ENCODE measurements at places on chromosomes 12 and 14. TPM values are rescaled to one million over a fixed set of nuclear protein-coding genes. Genes with fewer than 3 reads are reported as not detected.

B4GALNT3 gene
- 1.8 TPM for total RNA-seq

MIP gene
- total RNA-seq, result not detected

BATF gene
- 165 TPM for total RNA-seq

FLVCR2 gene
- 11.6 TPM for total RNA-seq

KLRC1 gene
- total RNA-seq, result 0.66 TPM

SLC11A2 gene
- total RNA-seq, result 38.4 TPM

COX8C gene
- not detected for total RNA-seq

LTBR gene
- 3.1 TPM for total RNA-seq

GRCh38 chr14:81765651-81766275 is 232.1 kb upstream of the SEL1L start:
- DNase-seq, result no peak

DNA sequence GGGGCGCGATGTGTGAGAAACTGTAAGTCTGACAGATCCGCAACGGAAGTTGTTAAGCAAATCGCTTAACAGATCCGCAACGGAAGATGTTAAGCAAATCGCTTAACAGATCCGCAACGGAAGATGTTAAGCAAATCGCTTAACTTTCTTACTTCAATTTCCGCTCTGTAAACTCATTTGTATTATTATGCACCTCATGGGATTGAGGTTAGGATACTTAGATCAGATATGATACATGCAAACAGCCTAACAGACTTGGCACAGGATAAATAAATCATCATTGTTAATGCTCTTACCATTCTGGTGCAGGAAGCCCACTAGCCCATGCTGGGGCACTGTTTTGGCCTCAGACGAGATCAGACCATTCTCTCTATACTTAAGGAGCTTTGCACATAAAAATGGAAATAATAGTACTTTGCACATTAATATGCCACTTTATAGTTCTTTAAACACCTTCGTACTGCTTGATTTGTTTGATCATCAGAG is 399 bp downstream of the NCAPD2 start:
- DNase-seq, result no peak

DNA sequence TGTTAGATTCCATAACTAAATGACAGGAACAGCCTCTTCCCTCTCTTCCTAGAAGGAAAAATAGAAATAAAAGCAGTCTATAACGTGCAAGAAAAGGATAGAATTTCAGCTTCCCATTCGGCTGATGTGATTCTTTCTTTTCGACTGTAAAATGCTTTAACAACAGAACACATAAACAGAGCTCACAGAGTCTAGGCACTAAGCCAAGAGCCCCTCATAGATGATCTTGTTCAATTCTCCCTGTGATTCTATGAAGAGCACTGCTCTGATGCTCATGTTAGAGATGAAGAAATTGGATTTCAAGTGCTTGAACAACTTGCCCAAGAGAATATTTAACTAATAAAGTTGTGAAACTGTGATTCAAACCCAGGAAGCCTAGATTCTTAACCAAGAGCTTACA is 232.7 kb downstream of the RPAP3 start:
- DNase-seq, result no peak

GRCh38 chr12:19654650-19655376 is 215.5 kb downstream of the AEBP2 start:
- DNase-seq, result no peak

DNA sequence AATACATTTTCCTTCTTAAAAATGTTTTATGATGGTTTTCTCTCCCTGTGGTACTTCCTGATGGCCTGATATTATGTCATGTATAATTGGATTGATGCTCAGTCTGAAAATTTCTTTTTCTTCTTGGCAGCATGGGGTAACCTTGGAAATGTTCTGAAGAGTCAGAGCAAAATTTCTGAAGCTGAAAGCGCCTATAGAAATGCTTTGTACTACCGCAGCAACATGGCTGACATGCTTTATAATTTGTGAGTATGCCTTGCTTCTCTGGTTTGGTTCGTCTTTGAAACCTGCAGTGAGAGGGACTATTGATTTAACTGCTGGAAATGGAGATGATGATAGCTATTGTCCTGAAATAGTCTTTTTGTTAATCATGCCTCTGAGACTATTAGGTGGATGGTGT is 243.6 kb downstream of the TMTC2 start:
- DNase-seq, result no peak

GRCh38 chr14:48643241-48643640 is 942.9 kb downstream of the RPS29 start:
- DNase-seq, result no peak

- no peak for DNase-seq
These were observed 1.6 kb upstream of the MSI1 start for GRCh38 chr12:120370343-120371243.

GRCh38 chr14:103135333-103136260 is 12.3 kb downstream of the TNFAIP2 start:
- no peak for DNase-seq

DNA sequence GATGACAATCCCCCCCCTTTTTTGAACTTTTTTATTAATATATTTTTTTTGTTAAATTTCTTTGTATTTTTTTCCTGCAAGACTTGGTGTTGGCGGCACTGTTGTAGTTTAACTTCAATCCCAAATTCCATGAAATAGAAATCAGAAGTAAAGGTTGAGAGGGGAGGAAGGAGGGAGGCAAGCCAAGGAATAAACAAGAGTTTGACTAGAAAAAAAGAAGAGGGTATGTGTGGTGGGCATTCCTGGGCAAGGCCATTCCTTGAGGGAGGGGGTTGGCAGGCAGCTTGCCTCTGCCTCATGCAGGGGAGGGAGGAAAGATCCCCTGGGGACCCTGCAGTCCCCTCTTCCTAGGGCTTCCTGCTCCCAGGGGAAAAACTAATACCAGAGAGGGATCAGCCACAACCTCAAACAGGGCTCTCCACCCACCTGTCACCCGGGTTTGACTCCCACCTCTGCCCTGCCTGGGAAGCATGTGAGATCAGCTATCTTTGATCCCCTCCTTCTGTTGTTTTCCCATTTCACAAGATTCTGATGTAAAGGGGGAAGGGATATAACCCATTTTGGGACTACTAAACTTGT is 519 bp upstream of the AP1G2 start:
- DNase-seq, result no peak

GRCh38 chr12:12927211-12928079 is 24.5 kb downstream of the GPRC5D start:
- DNase-seq, result no peak

DNA sequence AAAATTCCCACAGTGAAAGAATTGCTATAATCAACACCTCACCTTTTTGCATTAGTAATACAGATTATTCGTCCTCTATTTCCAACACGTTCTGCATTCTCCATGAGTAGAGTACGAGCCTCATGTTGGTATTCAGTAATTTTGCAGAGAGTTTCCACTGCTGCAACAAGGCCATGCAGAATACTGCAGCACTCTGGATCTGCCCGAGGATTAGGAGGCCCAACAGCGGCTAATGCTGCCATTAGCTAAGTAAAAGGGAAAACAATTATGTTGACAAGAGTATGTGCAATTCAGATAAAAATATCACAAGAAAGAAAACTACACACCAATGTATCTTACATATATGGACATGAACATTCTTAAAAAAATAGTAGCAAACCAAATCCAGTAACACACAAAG is 9.1 kb downstream of the INTS13 start:
- DNase-seq, result no peak

GRCh38 chr12:50061171-50061570 is 3.8 kb downstream of the ASIC1 start:
- DNase-seq, result no peak

DNA sequence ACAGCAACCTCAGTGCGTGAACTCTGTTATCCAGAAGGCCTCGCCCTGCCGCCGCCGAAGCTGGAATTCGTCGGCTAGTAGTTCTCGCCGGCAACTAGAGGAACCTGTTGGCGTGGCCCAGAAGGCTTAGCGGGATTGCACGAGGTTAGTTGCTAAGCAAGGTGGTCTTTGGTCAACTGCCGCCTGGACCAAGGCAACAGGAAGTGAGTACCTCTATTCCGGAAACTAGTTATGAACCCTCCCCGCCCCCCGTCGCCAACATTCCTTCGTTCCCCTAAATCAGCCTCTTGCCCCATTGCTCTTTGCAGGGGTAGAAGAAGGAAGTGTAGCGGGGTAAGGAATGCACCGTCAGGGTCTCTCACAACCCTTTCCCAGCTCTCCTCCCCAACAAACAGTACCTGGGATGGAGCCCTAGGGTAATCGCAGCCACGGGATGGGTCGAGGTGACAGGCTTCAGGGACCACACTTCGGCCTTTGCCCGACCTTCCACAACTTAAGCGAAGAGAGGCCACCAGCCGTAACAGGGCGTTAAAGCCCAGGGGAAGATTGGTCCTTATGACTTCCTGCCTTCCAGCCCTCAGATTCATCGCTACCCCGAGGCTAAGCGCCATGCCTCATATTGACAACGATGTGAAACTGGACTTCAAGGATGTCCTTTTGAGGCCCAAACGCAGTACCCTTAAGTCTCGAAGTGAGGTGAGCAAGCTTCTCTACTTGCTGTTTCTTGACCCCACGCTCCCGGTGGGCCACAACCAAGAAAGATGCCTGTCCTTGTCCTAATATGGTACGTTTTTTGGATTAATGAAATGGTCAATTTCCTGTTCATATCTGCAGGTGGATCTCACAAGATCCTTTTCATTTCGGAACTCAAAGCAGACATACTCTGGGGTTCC is at the start of gene GMPR2:
GMPR2 (plus strand) TSS at position 285 of the 893 bp plus-strand sequence; CDS start at position 610, 325 bp downstream.
- no peak for DNase-seq

- DNase-seq, result no peak
These were observed 55.9 kb upstream of the FICD start for GRCh38 chr12:108459149-108459548.

DNA sequence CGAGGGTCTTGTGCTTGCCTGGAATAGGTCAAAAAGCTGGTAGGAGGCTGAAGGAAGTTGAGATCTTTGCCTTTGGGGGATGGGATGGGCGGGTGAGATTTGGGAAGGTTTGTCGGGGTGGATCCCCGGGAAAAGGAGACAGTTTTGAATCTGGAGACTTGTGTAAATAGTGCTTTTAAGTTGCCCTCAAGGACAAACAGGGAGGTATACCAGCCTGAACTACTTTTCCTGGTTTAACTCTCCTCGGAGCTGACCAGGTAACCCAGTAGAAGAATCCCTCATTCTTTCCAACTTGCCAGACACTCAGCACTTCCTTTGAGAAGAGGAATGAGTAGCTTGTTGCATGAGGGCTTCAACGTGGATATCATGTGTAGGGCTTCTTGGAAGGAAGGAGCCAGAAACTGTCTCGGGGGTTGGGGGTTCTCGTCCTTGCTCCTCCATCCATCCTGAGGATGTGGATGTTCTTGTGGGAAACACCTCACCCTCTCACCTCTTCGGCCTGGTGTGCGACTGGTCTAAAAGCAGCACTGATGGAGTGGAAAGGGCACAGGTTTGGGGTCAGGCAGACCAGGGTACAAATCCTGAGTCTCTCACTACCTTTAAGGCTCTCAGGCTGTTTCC is 1.9 kb downstream of the TEAD4 start:
- no peak for DNase-seq

DNA sequence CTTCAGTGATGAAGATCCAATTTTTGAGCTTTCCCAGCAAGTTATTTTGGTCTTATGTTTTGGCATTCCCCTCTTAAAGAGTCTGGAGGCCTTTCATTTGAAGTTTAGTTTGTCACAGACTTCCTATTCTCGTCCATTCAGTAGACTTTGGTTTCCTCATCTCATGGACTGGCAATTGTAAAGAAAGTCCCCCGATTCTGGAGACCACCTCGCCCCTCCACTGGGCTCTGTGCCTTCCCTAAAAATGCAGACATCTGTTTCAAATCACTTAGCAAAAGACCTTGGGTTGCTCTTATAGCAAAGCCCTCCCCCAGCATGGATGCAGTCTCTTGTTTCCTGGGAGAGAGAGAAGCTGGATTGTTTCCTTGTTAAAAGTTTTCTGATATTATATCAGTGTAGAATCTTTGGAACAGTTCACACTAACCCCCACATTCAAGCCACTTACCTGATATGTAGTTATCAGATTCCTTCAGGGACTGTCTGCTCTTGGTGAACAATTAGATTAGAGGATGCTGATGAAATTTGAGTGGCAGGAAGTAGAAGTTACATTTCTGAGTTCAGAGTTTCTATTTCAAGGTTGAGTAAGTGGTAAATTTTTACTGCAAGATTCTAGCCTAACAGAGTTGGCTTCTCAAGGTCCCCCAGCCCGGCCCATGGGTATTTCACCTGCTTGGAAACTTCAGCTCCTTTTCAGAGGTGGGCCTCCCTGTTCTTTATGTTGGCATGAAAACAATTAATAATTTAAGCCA is 56.3 kb downstream of the PLXNC1 start:
- no peak for DNase-seq

GRCh38 chr12:121611306-121611705 is 15.0 kb upstream of the ORAI1 start:
- DNase-seq, result no peak

DNA sequence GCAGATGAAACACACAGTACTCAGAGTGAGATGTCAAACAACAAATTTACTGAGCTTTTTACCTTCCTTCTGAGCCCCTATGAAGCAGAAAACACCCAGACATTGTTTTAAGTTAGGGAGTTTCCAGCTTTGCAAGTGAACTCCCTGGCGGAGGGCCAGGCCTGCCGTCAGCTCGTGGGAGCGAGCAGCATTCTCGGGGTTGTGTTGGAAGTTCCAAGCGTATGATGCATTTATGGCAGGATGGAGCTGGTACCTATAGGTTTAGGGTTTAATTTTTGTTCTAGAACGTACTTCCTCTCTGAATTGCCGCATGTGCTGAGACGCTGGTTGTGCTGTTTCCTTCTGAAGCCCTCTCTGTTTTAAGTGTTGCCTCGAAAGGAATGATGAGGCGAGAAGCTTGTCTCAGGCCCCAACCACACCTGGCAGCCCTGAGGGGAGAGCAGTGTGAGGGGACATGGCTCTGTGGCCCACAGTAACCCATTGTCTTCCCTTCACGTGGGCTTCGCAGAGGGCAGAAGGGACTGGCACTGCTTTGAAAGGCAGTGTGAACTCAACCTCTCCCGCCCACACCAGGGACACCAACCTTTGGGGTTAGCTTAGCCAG is 76.6 kb downstream of the SSPN start:
- DNase-seq, result no peak

DNA sequence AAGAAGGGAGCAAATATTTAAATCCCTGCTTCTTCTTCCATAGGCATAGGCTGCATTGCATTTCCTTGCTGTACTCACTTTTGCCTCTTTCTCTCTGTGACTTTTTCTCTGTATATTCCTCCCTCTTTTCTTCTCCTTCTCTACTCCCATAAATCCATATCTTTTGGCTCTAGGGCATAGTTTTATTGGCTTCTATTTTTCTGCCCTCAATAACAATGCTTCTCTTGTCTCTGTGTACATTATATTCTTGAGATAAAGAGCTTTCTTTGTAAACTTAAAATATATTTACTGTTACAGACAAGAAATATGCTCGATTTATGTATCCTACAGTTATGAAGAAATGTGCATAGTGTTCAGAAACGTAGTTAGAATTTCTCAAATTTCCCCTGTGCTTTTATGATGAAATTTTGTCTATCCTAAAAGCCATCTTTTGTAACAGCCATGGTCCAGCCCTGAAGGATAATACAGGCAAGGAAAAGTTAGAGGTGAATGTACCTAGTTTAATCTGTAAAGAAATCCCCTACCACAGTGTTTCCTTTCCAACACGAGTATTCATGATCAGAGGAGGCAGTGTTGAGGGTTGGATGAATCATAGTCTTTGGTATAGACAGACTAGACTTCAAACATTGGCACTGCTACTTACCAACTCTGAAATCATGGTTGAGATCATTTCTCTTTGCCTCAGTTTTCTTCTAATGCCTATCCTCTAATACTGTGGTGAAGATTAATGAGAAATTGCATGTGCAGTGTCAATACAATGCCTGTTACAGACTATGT is 173.3 kb upstream of the FAR2 start:
- DNase-seq, result no peak

Measured in activated naive CD4-positive, alpha-beta T cell treated with anti-CD3 and anti-CD28 coated beads, Interleukin-2, amount 50 U/mL, for 72 hours (primary cell).